Fibroblast of skin of left quadriceps (primary cell): ENCODE measurements at places on chromosomes 6 and 20.
A peak's percentile ranks its signal among the peaks of the same experiment; 100 is the strongest.

DNA sequence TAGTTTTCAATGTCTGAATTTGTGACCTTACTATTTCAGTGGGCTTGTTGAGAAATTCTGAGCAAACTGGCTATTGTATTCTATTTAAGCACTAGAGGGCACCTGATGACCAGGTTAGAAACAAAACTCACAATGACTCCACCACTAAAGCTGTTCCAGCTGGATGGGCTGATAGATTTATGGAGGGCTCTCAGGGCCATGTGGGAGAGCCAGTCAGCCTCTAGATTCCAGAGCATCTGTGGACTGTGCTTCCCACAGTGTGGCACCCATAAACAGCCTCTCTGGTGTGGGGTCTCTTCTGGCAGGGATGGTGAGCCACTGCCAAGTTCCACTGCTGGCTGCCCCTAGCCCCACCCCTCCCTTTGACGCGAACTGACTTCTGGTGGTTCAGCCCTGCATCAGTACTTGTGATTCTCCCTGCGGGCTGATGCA lies 29.2 kb downstream of the C6orf58 start:
- peak; percentile 29 for DNase-seq

- DNase-seq = peak; percentile 78
These were observed 37.8 kb downstream of the RAB44 start for GRCh38 chr6:36735110-36736071.

- no peak for DNase-seq
These were observed 55.6 kb downstream of the ADTRP start for GRCh38 chr6:11722805-11723631.

GRCh38 chr6:129981598-129981997 lies 36.8 kb upstream of the L3MBTL3 start:
- DNase-seq = no peak

DNA sequence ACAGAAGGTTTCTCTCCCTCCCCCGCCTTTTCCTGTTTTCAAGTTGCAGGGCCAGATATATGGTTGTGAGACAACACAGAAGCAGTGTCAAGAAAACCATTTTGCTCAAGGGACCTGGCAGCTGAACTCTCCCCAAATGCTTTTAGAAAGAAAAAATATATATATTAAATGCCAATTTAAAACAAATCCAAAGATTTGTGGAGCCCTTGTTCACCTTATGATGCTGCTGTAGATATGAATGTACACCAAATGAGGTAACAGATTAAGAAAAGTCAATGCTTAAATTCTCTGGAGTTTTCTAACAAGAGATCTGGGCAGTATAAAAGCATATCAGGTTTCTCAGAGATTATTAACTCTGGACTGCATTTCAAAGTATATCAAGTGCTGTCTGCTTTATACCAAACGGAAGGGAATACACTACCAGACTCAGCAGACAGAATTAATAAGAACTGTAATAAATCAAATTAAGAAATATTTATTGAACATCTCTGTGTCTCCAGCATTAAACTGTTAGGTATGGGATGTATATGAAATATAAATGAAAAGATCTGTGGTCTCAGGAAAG lies 357.5 kb downstream of the HDGFL1 start:
- DNase-seq = no peak

DNA sequence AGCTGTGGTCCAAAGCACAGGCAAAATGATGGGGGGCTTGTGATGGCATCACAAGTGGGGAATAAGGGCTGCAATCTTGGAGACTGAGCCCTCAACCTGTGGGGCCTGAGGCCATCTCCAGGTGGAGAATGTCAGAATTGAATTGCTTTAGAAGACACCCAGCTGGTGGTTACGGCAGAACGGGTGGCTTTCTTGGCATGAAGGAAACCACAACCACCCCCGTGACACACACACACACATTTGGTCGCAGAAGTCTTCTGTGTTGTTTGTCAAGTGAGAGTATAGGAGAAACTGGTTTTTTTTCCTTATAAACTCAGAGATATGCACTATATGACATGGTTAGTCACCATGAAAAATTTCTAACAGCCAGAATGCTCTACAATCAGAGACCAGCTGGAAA lies 139.5 kb upstream of the CDH4 start:
- no peak for DNase-seq

- DNase-seq = no peak
These were observed 14.2 kb upstream of the GMDS start for GRCh38 chr6:2259574-2259973.

DNA sequence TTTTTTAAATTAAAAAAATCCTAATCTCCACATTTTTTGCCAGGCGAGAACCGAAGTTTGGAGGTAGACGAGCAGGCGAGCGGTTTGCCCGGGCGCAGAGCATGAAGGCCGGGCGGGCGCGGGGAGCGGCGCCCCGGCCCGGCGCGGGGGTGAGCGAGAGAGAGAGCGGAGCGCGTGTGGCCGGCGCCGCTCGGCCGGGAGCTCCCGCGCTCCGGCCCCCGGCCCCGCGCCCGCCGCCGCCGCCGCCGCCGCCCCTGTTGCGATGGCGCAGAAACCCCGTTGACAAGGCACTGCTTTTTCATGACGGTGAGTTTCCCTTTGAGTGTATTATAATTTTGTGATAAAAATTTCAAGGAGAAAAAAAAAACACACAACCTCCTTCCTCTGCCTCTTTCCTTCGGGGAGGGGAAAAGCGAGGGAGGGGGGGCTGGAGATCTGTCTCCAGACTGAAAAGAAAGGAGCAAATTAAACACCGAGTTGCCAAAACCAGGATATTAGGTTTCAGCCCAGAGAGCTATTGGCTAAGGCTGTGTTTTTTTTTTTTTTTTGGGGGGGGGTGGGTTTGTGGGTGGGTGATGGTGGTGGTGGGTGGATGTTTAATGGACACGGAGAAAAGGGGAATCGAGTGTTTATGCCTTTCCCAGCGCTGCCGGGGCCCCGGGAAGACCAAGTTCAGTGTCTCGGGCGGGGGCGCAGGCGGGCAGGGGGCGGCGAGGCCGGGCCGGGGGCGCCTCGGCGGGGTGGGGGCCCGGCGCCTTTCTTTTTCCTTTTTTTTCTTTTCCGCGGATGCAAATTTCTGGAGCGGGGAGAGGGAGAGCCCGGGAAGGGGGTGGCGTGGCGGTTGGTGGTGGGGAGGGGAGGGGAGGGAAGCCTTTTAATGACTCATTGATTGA lies at the start of gene BICRAL:
TSS of gene BICRAL (plus strand) at position 257 of the 893 bp plus-strand sequence. CDS start 39,971 bp downstream, outside the sequence.
- peak; percentile 78 for DNase-seq

GRCh38 chr6:143410859-143411270 lies 39.6 kb downstream of the ADAT2 start:
- DNase-seq = peak; percentile 21

DNA sequence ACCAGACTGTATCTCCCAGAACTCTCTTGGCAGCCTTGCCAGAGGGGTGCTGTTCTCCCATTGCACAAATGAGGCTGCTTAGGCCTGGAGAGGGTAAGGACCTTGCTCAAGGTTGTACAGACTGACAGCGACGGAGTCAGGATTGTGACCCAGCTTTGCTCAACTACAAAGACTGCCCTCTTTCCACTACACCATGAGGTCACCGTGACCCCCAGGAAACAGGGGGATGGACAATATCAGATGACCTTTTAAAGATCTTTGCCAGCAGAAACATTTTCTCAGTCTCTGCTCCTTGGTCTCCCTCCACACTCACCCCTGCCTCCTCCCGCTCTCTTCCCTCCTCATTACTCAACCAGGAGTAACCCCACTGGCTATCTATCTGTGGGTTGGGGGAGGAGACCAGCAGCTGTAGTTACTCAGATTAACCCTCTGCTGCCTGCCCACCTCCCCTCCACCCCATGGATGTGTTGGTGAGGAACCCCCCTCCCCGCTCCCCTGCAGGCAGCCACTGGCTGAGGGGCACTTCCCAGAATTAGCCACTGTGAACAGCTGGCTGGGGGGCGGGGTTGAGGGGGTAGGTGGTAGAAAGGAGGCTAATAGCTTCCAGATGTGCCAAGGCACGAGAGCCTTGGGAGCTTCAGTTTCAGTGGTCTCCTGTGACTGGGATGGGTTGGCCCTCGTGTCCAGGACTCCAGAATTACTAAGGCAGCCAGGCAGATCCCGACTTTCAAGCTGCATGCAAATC lies 26.9 kb upstream of the MRPS18A start:
- DNase-seq = peak; percentile 80

- peak; percentile 95 for DNase-seq
These were observed 98.9 kb downstream of the FAM120B start for GRCh38 chr6:170405311-170405975.

DNA sequence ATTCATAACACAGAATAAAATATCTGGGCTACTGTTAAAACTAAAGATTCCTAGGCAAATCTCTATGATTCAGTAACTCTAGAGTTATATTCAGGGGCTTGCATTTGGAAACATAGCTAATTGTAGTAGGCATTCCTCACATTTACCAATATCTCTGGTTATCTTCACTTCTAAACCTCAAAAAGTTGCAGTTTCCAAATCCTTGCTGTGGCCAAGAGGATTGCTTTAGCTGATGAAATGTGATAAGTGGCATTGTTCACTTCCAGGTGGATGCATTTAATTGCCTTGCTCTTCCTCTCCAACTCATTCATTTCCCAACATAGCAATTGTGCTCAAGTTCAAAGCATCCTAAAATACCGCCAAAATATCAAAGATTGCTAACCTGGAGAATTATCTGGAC lies 246.6 kb downstream of the GRIK2 start:
- no peak for DNase-seq

DNA sequence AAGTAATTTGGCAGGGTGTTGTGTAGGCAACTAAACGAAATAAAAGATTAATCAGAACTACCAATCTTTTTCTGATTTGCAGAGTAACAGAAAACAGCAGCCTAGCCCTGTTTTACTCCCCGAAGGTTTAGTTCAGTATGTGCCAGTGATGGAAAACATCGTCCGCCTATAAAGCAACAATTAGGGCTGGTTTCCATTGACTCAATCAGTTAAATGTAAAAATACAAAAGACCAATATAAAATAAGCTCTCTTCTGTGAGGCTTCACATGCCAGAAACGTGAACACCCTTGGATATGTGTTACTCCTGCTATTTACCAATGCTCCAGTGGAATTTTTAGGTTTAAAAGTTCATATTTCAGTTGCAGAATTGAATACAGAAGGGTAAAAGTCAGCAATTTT lies 210.5 kb upstream of the RSPO3 start:
- DNase-seq = no peak

- no peak for DNase-seq
These were observed 46.6 kb upstream of the EZR start for GRCh38 chr6:158865769-158866168.
